ENCODE measurements at places on chromosomes 12 and 14.
A peak's percentile ranks its signal among the peaks of the same experiment; 100 is the strongest.

GRCh38 chr12:88391556-88391955 is 188.7 kb downstream of the KITLG start:
- DNase-seq, result no peak

DNA sequence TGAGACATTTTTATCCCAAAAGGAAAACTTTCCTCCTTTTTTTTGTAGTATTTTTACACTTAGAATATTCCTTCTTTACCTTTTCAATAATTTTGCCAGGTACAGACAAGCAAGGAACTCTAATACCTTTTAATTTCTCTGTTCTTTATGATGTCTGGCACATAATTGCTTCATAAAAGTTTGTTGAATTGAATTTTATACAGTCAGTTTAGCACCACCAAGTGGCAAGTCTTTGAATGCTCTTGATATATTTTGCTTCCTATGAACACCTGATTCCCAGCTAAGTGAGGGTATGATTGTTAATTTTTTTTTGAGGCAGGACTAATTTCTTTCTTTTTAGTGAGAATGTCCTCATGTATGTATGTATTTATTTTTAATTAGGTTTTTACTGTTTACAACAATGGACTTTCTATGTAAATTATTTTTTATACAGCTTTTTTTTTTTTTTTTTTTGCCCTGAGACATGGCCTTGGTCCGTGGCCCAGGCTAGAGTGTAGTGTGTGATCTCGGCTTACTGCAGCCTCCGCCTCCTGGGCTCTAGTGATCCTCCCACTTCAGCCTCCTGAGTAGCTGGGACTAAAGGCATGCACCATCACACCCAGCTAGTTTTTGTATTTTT is 6.9 kb downstream of the TBC1D15 start:
- no peak for DNase-seq

DNA sequence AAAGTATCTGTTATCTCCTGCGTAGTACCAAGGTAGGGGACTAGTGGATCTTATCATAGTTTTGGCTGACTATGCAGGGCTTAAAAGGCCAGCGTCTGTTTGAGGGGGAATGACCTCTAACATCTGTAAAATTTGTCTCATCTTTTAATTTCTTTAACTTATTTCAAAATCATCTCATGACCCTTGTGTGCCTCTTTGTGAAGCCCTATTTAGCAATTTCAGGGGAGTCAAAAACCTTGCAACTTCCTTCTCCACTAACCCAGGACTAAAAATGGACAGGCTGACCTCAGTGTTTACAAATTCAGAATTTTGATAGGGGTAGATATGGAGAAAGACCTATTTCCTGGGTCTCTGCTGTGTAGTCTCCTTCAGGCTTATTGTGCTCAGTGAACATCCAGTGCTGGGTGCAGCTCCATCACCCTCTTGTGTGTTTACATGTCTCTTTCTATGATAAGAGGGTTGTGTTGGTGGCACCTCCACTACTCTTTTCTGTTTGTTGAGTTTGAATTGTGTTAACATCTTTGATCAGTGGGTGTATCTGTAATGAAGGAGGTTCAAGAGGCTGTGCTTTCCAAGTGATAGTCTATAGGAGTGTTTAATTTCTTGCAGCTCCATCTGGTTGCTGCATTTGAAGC is 14.3 kb downstream of the NECAP1 start:
- DNase-seq, result peak; percentile 18

DNA sequence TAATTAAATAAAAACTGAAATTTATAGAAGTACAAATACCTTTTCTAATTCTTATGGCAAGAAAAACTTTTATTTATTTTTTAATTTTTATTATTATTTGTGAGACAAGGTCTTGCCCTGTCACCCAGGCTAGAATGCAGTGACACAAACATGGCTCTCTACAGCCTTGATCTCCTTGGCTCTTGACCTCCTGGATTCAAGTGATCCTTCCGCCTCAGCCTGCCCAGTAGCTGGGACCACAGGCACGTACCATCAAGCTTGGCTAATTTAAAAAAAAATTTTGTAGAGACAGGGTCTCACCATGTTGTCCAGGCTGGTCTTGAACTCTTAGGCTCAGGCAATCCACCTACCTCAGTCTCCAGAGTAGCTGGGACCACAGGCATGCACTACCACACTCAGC is 47.4 kb downstream of the COCH start:
- DNase-seq, result no peak

DNA sequence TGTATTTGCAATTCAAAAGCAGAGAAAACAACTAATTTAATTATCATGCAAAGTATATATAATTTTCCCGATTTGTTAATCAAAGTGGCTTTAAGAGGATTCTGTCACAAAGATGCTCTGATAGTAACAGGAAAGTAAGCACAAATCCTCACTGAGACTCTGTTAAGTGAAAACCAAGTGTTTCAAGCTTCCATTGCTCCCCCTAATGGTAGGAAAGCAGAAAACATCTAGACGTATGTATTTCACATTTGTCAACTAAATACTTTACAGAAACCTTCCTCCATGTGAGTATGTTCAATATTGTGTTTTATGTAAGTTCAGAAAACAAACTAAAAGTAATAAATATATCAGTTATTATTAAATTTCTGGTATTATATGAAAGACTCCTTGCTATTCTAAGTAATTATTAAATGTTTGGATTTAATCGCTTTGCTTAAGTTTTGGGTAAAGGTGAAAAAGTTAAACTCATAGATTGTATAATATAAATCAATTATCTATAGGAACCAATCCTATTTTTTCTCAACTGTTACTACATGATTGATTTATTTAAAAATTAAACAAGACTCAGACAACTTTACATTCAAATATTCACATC is 1.5 kb upstream of the NTS start:
- peak; percentile 8 for DNase-seq

GRCh38 chr14:88218119-88218915 is 104.8 kb downstream of the KCNK10 start:
- DNase-seq, result no peak

DNA sequence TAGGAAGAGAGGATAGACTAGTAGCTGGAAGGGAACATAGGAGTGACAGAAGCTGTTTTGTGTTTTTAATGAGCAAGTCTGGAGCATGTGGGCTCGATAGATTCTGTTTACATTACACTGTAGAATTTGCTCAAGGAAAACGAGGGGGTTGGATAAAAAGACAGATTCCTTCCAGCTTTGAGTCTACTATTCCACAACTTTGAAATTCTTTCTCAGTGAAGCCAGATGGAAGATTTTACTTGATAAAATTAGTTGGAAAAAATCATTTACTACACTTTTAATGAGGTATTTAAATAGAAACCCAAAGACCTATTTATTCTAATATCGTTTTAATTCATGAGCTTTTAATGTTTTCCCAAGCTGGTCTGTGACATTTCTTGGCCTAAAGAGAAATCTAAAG is 19.5 kb upstream of the EPS8 start:
- DNase-seq, result no peak

GRCh38 chr12:83161456-83161855 is 474.8 kb downstream of the TMTC2 start:
- no peak for DNase-seq

DNA sequence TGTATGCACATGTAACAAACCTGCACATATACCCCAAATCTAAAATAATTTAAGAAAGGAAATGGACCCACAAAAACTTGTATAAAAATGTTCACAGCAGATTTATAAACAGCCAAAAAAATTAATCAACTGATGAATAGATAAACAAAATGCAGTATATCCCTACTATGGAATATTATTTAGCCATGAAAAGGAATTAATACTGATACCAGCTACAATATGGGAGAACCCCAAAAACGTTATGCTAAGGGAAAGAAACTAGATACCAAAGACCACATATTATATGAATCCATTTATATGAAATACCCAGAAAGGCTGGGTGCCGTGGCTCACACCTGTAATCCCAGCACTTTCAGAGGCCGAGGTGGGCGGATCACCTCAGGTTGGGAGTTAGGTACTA is 20.9 kb downstream of the DUSP16 start:
- no peak for DNase-seq

- DNase-seq, result no peak
Measured at GRCh38 chr12:77007476-77007875, 57.9 kb downstream of the E2F7 start.

DNA sequence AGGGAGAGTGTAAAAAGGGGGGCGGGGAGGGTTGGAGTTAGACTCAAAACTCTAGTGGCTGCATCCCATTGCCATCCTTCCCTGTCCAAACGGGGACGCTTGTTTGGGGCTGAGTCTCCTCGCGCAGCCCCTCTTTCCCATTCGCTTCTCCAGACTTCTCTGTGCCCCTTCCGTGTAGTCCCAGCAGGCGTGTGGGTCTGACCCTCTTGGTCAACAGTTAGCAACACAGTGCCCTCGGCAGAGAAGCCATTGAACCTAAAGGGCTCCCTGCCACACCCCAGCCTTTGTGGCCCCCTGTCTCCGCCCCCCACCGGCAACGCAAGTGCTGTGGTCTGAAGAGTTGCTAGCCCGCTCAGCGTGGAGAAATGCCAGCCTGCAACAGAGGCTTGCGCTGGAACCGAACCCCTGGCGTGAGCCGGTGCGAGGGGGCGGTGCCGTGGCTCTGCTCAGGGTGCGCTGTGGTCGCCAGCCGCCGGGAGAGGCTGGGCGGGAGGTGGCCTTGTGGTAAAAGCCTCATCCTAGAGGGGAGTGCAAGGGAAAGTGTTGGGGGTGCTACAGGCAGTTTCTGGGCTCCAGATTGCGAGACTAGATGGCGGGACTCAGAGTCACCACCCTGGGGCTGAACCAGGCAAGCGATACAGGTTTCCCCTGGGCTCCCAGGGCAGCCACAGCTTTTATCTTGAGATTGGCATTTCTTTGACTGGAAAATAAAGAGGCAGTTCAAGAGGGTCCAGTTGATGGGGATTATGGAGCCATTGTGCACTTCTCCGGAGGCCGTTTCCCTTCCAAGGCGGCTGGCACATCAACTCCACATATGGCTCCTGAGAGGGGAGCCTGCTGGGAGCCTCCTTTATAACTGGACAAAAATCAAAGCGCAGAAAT is 2.1 kb downstream of the PLXNC1 start:
- DNase-seq, result peak; percentile 45

GRCh38 chr12:124028555-124028925 is 55.5 kb downstream of the ZNF664 start:
- no peak for DNase-seq

DNA sequence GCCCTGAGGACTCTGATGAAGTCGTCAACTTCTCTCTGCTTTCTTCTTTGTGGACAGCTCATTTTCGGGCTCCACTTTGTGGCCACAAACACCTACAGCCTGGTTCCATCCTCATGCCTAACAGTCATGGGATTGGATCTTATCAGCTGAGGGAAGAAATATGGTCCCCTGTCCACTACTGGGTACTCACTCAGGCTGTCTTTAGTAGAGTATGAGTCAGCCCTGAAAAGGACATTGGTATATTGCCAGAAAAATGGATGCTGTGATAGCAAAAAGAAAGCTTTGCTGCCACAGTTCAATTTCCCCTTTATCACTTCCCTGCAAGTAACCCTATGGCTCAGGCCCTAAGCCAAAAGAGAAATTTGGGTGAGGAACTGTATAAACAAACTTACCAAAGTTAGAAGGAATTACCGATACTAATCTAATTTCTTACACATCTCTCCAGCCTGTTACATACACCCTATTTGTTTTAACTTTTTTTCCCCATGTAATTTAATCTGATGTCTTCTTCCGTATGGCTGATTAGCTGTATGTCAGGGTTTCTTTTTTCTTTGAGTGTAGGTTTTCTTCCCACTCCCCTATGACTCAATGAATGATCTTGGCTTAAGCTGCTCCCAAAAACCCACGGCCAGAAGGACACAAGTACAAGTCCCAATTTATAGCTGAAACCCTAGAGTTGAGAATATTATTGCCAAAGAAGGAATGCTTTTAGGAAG is 29.1 kb downstream of the MTHFD1 start:
- no peak for DNase-seq

- no peak for DNase-seq
Measured at GRCh38 chr12:34601689-34602088, 579.4 kb downstream of the ALG10 start.

DNA sequence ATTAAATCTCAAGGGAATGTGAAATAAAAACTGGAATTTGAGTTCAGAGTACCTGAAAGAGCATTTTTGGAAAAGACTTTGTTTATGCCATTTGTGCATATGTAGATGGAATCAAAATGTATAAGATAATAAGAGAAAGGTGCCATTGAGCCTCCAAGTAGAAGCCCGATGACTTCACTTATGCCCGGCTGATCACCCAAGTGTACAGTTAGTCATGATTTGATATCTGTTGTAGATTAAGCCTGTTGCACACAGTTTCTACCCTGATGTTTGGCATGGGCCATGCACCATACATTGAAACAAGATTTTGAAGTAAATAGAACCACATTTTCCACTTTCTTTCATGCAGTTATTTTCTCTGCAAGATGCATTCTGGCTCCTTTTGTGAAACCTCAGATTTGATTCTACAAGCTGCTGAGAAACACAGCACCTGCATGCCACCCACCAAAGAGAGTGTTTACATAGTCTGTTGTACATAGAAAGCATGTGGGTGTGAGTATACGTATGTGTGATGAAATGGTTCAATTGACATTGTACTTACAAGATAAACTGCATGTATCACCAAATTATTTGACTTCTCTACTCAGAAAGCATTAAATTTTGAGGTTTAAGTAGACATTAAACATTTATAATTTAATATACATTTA is 772.5 kb downstream of the DIO2 start:
- no peak for DNase-seq

DNA sequence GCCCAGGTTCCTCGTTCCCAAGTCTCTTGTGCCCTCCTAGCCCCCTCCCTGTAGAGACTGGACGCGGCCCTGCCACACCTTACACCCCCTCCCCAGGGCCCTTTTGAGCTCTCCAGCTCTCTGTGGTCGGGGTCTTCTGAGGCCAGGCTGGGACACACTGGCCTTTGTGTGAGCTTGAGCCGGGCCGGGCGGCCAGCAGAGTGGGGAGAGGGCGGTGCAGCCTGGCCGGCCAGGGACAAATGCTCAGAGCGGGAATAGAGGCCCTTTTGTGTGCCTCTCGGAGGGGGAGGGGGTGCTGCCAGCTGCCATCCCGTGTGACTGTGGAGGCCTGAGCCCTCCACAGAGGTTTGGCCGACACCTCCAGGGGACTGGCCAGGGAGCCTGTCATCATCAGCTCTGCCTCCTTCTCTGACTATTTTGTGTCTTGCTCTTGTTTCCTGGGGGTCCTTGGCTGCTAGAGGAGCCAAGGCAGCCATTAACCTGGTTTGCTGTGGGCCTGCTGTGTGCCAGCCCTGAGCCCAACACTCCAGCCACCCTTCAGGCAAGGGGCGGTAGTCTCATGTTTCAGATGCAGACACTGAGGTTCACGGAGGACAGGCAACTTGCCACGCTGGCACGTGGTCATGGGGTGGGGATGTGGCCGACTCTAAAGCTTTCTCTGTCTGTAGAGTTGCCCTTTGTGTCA is 13.6 kb downstream of the FAM222A start:
- DNase-seq, result no peak

GRCh38 chr12:109448707-109449390 is 28.3 kb downstream of the KCTD10 start:
- DNase-seq, result no peak

GRCh38 chr14:79475887-79476532 is 735.3 kb downstream of the DIO2 start:
- no peak for DNase-seq

GRCh38 chr12:52060498-52061177 is 9.1 kb upstream of the ATG101 start:
- DNase-seq, result no peak

- DNase-seq, result no peak
Measured at GRCh38 chr14:104011824-104012517, 69.6 kb upstream of the RD3L start.
